ENCODE measurements at places on chromosomes 12 and 14.

GRCh38 chr12:79658221-79658620, 32.5 kb downstream of the PAWR start:
- H3K4me3 ChIP-seq = no peak overlapping the region
- H3K27ac ChIP-seq = no peak overlapping the region
- H3K4me1 ChIP-seq = no peaks in the 10 kb centered on the region
- H3K27me3 ChIP-seq = no peaks in the 10 kb centered on the region
- no peaks in the 10 kb centered on the region for H3K36me3 ChIP-seq
- no peak for DNase-seq

DNA sequence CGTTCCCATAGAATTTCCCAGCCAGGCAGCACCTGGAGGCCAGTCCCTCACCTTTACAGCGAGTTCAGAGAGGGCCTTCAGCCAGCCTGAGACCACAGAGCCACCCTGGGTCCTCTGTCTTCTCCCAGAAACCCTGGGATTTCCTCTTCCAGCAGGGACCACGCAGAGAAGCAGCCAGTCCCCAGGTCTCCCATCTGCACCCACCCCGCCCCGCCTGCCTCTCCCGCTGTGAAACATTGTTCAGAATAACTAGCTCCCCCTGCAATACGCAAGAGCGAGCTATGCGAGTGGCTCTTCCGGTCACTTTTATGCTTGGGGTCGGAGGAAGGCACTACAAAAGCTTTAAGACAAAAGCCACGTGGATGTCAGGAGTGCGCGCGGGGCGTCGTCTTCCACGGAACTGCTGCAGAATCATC, 77.8 kb downstream of the SERPINA3 start:
- no peaks in the 10 kb centered on the region for H3K27me3 ChIP-seq
- no peak overlapping the region for H3K4me3 ChIP-seq
- H3K4me1 ChIP-seq = no peaks in the 10 kb centered on the region
- H3K27ac ChIP-seq = no peak overlapping the region
- H3K36me3 ChIP-seq = no peaks in the 10 kb centered on the region

DNA sequence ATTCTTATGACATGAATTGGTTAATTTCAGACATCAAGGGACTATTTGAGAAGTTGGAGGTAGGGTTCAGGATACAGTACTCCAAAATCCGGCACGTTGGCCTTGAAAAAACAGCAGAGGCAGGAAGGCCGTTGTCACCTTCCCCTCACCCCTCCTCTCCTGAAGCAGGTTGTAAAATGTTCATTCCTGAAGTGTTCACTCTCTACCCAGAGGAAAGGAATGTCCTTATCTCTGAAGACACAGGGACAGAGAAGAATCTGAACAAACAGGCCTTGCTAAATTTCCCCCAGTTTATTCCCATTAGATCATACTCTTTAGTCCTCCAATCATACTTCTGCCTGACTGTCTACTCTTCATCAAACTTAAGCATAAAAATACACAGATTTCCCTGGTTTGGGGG, 313.6 kb downstream of the ZFP36L1 start:
- no peaks in the 10 kb centered on the region for H3K36me3 ChIP-seq
- H3K4me1 ChIP-seq = peaks cover 11% of the 10 kb centered on the region
- DNase-seq = no peak
- H3K27me3 ChIP-seq = no peaks in the 10 kb centered on the region

GRCh38 chr12:103387385-103387784, 108.4 kb downstream of the C12orf42 start:
- H3K27me3 ChIP-seq = no peaks in the 10 kb centered on the region
- DNase-seq = no peak
- no peaks in the 10 kb centered on the region for H3K36me3 ChIP-seq
- H3K27ac ChIP-seq = no peak overlapping the region
- no peaks in the 10 kb centered on the region for H3K4me1 ChIP-seq
- no peak overlapping the region for H3K4me3 ChIP-seq

DNA sequence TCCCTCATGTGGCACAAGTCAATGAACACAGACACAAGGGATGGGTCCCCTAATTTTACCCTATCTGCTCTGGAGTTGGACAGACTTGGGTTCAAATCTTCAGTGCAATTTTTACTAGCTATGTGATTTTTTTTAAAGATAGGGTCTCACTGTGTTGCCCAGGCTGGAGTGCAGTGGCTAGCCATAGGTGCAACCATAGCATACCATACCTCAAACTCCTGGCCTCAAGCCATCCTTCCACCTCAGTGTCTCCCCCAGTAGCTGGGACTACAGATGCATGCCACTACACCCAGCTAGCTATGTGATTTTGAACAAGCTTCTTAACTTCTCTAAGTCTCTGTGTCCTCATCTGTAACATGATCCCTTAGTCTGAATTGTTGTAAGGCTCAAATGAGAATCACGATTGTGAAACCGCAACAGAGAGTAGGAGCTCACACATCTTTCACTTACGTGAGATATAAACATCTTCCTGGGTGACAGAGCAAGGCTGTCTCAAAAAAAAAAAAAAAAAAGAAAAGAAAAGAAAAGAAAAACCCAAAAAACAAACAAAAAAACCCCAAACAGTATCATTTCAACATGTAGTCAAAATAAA, 4.7 kb downstream of the CALCOCO1 start:
- H3K4me1 ChIP-seq = peaks cover 6% of the 10 kb centered on the region
- peaks cover 49% of the 10 kb centered on the region for H3K36me3 ChIP-seq
- no peak for DNase-seq
- H3K4me3 ChIP-seq = no peak overlapping the region
